Activated CD8-positive, alpha-beta memory T cell treated with anti-CD3 and anti-CD28 coated beads for 24 hours (primary cell): ENCODE measurements at places on chromosomes 7 and 10.

DNA sequence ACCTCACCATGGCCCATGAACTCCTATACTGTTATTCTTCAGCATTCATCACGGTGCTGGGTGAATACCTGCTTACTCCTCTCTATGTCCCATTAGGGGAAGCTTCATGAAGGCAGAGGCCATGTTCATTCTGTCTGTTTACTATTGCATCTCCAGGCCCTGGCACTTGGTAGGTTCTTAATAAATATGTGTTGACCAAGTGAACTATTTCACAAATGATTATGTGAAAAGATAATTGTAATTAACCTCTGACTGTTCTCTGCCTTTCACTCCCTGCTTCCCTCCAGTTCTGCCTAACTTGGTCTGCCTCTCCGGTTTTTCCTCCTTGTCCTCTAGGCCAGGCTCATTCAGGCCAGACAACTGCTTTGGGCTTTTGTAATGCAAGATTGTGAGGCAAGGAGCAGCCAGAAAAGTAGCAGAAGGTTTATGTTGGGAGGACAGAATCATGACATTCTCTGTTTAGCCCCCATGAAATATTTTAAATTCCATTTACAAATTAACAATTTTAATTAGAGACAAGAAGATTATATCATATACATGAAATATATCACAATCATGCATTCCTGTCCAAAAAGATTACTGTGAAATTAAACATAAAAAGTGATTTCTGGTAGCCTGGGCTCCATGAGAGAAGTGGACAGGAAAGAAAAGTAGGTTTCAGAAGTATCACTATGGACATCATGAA, 42.1 kb upstream of the PLXNA4 start:
- no peak for DNase-seq

GRCh38 chr10:101867931-101868330, 24.3 kb upstream of the KCNIP2 start:
- no peak for DNase-seq

- DNase-seq = no peak
Observed at GRCh38 chr10:68611227-68611626, 51.1 kb downstream of the TET1 start.

DNA sequence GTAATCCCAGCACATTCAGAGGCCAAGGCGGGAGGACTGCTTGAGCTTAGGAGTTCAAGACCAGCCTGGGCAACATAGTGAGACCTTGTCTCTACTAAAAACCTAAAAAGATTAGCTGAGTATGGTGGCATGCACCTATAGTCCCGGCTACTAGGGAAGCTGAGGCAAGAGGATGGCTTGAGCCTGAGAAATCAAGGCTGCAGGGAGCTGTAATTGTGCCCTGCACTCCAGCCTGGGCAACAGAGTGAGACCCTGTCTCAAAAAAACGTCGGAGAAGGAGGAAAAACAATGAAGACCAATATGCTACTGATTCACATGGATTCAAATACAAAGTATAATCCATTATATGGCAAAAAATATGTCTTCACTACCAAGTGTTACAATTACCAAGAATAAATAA, 13.6 kb downstream of the ZC3HAV1L start:
- no peak for DNase-seq

- DNase-seq = peak; percentile 53
Observed at GRCh38 chr10:110525349-110526260, 27.9 kb downstream of the DUSP5 start.

- DNase-seq = peak; percentile 49
Observed at GRCh38 chr7:156156734-156157408, 344.6 kb upstream of the SHH start.

GRCh38 chr7:85226361-85227085, 39.7 kb upstream of the SEMA3D start:
- DNase-seq = no peak

- DNase-seq = no peak
Observed at GRCh38 chr10:75611993-75612372, 180.6 kb downstream of the LRMDA start.

DNA sequence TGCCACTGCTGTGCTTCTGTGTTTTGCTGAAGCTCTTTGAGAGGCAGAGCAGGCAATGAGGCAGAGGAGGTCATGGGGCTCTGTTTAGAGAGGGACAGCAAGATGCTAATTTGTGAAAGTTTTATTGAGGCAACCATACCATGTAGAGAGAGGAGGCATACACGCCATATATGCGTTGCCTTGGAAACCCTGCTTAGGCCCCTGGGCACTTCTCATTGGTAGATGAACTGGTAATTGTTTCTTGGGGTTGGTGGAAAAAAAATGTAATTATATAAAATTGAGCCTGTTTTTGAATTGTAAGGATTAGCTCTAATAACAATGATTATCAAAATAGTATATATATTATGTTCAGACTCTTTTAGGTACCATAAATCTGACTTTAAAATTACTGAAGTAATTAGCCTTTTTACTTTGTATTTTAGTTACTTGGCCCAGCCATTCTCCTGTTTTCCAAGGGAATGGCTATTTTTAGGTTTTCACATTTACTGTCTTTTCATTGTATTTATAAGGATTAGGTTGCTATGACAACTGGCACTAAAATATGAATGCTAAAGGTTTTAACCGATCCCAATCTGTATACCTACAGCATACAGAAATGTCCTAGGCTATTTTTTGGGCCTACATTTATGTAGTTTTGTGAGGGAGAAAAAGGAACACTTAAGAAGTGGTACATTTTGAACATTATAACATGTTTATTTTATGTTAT, 52.4 kb downstream of the BZW2 start:
- DNase-seq = no peak

GRCh38 chr10:58807629-58808022, 295.0 kb downstream of the BICC1 start:
- no peak for DNase-seq

DNA sequence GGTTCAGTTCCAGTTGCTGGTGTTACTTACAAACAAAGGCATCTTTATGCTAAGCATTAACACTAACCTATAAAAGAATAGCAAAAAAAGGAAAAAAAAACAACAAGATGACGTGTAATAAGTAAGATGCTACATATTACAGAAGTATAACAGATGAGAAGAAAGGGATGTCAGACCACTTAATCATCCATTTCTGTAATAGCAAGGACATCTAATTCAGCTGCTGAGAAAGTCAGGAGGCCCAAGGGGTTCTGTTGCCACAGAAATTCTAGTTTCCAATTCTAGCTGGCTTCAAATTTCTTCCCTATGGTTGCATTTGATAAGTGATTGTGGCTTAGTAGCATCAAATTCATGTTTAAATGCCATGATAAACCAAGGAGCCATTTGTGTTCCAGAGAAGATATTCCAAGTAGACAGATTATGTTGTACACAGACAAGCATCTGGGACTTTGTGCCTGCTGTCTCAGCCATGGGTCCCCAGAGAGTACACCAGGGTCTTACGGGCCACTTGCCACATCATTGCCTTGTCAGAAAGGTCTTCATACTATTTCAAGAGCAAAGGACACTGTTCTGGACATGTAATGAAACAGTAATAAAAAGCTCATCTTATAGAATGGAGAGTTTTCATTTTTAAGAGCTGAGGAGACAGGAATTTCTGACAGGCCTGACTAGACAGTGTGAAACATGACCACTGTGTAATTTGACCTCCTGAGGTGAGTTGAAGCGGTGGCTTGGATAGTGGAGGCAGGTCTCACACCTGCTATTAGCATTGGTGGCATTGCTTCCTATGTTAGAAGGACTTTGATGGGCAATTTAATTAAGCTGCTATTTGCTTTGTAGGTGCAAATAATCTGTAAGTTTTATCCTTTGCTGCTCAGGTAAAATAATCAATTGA, 4.2 kb upstream of the ASB4 start:
- no peak for DNase-seq

DNA sequence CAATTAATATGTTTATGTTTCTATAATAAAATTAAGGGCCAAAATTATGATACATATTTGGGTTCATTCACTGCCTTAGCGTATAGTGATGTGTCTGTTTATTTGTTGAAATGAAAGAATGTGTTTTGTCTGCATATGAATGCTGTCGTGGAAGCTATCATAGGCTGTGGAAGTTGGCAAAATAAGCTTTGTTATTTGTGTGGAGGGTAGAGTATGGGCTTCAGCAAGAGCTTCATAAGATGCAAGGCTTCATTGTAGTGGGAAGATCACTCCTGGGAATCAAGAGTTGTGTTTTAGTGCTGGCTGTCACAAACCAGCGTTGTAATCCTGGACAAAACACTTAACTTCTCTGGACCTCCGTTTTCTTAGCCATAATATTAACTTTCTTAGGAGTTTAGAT, 2.5 kb downstream of the SLK start:
- no peak for DNase-seq

DNA sequence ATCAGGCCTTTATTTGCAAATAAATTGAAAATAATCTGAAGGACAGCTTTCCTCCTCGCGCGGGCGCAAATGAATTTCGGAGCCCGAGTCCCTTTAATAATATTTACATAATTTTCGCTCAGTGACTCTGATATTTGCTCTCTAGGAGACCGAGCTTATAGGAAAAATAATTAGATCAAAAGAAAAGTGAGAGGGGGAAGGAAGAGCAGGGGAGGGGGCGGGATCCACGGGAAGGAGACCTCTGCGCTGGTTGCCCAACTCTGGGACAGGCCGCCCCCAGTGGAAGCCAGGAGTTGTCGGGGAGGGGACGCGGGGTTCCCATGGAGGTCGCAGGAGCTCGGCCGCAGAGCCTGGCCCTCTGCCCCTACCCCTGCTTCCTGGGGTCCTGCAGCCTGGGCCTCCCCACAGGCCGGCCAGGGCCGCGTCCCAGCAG, 5.8 kb downstream of the UNCX start:
- no peak for DNase-seq

- DNase-seq = no peak
Observed at GRCh38 chr7:35670856-35671569, 23.9 kb downstream of the HERPUD2 start.

- DNase-seq = no peak
Observed at GRCh38 chr10:15632456-15633091, 87.1 kb downstream of the ITGA8 start.

- DNase-seq = no peak
Observed at GRCh38 chr7:28201131-28201530, 20.5 kb upstream of the JAZF1 start.

- no peak for DNase-seq
Observed at GRCh38 chr10:12980713-12981306, 20.7 kb downstream of the CCDC3 start.

- no peak for DNase-seq
Observed at GRCh38 chr10:86878983-86879713, 78.3 kb downstream of the MMRN2 start.

DNA sequence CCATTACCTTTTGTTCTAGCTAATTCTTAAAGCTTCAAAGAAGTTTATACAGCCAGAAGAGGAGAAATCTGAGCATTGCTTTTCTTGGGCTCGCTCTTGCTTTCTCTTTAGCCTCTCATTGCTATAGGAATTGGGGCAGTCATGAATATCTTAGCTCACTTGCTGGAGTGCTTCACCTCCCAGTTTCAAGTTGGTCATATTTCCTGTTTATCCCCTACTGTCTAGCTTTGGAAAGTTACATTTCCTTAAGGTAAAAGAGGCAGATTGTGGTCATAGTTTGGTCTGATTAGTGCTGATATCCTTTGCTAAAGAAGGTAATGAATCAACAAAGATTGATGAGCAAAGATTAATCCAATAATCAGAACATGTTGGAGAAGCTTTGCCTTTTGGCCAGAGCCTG, 77.7 kb upstream of the GLI3 start:
- DNase-seq = no peak

DNA sequence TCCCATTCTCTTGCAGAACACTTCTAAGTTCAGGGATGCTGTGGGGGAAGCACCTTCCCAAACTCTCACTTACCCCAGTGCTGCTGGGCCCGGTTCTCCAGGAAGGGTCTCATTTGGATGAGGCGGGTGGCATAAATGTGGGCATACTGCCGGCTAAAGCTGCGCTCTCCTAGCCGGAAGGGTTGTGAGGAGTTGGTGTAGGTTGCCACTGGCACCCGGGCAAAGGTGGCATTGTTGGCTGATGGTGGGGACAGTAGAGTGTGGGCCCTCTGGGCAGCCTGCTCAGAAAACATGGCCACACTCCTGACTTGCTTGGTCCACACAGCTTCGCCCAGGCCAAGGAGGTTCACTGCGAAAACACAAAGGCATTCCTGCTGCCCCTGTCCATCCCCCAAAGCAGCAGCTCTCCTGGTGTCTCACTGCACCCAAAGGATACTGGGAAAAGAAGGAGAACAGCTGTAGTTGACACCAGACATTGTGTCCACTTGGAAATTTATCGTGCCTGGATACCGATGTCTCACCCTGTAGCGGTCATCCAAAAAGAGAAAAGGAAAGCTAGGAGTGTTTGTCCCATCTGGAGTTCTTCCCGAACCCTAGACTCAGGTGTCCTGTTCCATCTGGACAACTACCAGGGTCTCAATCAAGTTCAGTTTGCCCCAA, 1.5 kb downstream of the POLD2 start:
- no peak for DNase-seq

GRCh38 chr10:71277914-71278665, 41.0 kb upstream of the SLC29A3 start:
- DNase-seq = no peak

DNA sequence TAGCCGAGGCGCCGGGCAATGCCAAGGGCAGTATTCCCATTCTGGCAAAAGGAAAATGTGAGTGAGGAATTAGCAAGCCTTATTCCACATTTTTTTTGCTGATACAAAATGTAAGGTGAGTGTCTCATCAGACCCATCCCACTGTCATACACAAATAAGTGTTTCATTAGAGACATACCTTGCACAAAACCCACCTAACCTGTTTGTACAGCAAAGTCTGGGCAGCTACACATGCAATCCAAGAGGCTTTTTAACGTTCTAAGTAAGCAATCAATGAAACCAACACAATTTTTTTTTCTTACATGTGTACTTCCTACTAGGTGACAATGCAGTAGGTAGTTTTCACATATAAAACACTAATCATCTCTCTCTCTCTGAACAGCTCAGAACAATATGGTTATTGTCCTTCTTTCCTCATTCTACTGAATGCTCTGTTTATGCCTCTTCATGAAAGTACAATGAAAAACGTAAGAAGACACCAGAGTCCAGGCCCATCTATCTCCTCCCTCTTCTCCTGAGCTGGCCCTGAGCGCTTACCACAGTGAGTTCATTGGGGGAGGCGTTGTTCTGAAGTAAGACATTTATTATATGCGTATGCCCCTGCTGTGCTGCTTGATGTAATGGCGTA, 217.2 kb downstream of the ANK3 start:
- DNase-seq = no peak

- no peak for DNase-seq
Observed at GRCh38 chr7:121237601-121238000, 91.2 kb upstream of the WNT16 start.
